B cell (primary cell): ENCODE measurements at places on chromosomes 5 and 9.

DNA sequence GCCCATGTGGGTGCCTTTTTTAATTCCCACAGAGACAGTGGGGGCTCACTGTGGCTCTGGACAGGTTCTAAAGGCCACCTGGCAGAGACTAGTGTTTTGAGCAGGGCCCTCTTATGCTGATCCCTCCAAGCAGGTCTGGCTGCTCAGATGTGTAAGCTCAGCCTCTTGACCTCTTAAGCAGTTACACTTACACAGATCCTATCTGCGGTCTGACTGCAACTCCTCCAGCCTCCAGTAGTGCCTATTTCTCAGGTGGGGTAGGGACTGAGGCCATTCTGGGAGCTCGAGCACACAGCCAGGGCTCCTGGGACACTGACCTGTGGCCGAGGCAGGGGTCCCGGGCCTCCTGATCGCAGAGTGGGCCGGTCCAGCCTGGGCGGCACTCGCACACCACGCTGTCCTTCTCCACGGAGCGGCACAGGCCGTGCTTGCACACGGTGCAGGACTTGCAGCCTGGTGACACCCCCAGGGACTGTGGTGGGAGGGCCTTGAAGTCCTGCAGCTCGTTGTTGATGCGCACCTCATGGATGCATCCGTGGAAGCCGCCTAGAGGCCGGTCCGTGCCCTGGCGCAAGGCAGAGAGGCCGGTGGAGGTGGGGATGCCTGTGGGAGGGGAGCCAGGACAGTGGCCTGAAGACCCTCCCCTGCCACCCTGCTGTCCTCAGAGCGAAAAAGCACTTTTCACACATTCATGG, 91.9 kb upstream of the PANK3 start:
- no peak for DNase-seq

GRCh38 chr5:166767858-166768257, 1523.6 kb upstream of the WWC1 start:
- no peak for DNase-seq

DNA sequence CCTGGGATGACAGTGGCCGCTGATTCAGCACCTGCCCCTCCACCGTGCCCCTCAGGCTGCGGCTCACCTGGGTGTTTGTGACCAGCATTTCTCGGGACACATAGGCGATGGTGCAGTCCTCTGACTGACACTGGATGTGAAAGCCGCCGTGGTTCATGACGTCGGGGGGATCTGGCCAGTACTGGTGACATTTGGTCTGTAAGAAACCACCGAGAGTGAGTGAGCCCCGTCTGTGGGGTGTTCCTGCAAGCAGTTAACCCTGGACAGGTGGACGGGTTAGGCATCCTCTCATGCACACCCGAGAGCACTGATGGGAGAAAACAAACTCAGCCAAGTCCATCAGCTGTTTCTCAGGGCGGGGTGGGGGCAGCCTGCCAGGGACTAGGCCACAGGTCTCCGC, 62.5 kb upstream of the EPB41L4B start:
- DNase-seq, result no peak

GRCh38 chr5:139593716-139594319, 32.7 kb downstream of the UBE2D2 start:
- no peak for DNase-seq

DNA sequence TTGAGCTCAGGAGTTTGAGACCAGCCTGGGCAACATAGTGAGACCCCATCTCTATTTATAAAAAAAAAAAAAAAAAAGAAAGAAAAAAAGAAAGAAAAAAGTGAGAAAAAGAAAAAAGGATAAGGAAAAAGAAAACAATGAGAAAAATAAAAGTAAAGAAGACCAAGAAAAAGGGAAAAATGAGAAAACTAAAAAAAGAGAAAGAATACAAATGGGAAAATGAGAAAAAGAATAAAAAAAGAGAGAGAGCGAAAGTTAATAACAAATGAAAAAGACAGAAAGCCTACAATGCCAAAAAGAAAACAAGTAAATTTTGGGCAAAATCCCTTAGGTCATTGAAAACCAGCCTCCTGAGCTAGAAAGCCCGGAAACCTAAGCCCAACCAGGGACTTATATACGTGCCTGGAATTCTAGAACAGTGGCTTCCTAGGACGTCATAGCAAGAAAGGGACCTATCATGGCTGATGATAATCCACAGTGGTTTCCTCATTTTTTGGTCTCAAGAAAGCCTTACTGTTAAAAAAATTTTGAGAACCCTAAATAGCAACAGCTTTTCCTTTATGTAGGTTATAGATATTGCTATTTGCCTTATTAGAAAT, 131.7 kb upstream of the CLINT1 start:
- no peak for DNase-seq

- no peak for DNase-seq
These were observed 73.9 kb downstream of the KCNT1 start for GRCh38 chr9:135775911-135776310.

- DNase-seq, result no peak
These were observed 2.2 kb downstream of the THBS4 start for GRCh38 chr5:80037366-80037765.

GRCh38 chr9:111030492-111030891, 7.8 kb downstream of the LPAR1 start:
- DNase-seq, result no peak

- DNase-seq, result no peak
These were observed 18.1 kb upstream of the ZNF484 start for GRCh38 chr9:92895812-92896436.

DNA sequence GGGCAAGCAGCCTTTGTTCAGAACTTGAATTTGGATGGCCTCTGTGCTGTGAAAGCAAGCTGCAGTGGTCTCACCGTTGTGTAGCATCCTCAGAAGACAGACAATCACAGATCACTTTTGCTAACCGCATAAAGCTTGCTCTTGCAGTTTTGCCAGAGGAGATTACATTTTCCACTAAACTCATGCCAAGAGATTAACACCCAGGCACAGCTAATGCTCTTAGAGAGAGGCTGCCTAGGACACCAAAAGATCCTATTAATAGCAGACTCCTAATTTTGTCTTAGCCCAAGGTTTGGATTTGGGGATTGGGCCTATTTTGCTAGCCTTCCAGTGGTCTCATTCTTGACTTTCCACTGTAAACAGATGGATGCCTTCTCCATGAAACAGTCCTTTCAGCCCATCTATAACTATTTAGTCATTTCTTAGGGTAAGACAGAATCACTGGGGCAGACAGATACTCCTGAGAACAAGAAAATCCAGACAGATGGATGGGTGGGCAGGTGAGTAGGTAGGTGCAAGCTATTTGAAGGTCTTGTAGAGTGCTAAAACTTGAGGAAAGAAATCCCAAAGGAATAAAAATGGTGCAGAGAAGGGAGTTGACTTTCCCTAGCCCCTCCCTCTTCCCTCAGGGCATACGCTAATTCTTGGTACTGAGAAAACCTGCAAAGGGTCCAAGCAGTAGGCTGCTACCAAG, 506.2 kb downstream of the SPOCK1 start:
- DNase-seq, result no peak

DNA sequence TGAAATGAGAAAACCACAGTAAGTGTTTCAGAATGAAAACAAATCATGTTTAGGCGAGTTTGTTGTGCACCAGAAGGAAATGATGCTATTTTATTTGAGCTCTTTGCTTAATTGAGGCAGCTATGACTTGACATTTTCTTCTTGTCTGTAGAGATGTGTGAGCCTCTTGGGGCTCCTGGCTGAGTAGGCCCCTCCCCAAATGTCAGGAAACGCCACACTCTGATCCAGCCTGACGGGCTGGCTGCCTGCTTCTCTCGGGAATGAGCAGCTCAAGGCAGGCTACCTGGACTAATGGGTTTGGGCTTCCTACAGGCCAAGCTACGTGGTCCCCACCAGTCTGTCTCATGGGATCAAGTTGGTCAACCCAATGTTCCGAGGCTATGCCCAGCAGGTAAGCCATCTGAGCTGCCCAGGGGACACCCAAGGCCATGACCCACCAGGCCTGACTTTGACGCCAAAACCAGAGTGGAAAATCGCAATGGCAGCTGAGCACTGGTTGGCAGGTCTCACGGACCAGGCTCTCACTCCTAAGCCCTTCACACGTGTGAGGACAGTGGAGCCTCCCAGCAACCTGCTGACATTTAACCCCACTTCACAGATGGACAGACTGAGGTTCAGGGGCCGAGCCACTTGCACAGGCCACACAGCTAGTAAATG, 29.9 kb downstream of the USP20 start:
- DNase-seq, result no peak

DNA sequence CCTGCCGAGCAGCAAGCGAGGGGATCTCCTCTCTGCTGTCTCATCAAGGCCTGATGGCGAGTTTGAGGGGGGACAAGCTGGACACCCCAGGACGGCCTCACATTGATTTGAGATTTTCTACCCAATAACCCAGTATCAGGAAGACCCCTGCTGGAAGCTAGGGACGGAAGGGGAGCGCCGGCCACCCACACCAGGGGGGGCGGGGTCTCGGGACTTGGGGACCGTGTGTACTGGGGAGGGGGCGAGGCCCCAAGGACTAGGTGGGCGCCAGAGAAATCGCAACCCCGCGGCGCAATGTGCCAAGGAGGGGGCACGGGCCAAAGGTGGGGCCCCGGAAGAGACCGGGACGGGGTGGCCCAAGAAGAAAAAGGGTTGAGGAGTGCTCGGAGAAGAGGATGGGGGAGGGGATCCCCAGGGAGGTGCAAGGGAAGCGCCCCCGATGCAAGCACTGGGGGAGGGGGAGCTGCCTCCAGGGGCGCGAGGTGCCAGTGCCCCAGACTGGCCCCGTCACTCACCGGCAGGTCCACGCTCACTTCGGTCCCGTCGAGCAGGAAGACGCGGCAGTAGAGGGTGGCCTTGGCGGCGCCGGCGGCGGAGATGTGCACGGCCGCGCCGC, 1.1 kb downstream of the EPB41L4B start:
- peak; percentile 43 for DNase-seq

GRCh38 chr9:130578865-130579737, at the start of gene FUBP3:
TSS of gene FUBP3 (plus strand) at chr9:130579577. CDS start at chr9:130579681, 104 bp downstream.
- peak; percentile 90 for DNase-seq

DNA sequence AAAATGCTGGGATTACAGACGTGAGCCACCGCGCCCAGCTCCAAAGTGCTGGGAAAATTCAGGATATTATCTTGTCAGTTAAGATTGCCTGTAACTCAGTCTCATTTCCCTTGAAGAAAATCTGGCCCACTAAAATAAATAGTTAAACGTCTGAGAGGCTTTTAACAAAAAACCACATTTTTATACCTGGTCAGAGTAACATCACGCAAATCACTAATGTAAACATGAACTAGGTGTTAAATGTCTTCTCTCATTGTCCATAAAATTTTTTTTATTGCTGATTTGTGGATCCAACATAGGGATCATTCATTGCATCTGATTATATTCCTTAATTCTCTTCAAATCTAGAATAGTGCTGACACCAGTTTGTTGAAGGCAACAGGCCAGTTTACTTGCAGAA, 22.3 kb downstream of the CNOT6 start:
- DNase-seq, result no peak

- DNase-seq, result no peak
These were observed 18.7 kb upstream of the NEURL1B start for GRCh38 chr5:172622091-172623046.

DNA sequence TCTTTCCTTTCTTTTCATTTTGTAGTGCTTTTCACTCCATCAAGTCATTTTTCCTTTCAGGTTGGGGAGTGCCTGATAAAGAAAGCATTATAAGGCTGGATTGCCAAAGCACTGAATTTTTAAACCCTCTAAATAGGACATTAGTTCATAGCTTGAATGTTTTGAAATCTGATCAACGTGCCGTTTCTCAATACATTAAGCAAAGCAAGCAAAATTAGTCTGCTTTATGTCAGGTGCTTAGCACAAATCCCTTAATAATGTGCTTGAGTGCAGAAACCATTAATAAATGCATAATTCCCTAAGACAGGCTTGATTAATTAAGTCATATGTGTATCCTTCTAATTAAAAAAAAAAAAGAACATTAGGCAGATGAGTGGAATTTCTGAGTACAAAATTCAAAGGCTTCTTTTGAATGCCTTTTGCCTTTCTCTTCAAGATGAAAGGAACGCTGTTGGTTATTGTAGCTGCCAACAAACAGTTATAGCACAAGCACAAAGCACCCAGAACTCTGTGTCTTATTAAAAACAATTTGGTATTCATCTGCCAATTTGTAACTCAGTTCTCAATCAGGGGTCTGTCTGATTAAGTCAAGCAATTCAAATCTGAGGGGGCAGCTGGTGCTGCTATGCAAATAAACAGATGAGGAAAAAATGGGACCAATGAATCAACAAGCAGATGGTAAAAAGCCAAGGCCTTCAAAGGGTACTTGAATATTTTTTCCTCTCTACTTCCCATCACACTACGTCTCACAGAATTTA, 233.7 kb downstream of the TLE1 start:
- no peak for DNase-seq

DNA sequence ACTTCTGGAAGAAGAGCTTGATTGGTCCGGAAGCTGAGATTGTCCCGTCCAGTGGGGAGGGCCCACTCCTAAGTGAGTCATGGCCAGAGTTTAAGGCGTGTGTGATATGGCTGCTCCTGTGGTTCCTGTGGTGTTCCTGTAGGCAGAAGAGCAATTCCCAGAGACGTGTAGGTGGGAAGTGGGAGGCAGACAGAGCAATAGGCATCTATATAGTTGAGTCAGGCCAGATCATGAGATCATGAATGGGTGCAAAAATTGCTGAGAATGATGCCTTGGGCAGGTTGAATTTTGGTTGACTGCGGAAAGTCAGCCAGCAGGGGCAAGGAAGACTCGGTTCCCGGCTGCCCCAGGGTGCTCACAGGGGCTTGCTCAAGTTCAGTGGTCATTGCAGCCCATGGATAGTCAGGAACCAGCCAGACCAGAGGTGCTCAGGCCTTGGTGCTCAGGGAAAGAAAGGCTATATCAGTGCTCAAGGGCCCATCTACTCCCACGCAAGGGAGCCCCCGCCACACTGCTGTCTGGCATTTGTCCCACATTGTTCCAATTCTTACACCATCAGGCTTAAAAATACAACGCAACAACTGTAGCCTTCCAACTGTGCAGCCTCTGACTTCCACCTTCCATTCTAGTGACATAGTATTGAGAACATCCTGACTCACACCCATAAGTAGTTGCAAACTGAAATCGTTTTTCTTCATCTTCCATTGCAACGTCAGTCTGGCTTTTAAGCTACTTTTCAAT, 21.0 kb upstream of the GSN start:
- DNase-seq, result no peak

- DNase-seq, result no peak
These were observed 195.9 kb downstream of the ASTN2 start for GRCh38 chr9:117218951-117219350.

DNA sequence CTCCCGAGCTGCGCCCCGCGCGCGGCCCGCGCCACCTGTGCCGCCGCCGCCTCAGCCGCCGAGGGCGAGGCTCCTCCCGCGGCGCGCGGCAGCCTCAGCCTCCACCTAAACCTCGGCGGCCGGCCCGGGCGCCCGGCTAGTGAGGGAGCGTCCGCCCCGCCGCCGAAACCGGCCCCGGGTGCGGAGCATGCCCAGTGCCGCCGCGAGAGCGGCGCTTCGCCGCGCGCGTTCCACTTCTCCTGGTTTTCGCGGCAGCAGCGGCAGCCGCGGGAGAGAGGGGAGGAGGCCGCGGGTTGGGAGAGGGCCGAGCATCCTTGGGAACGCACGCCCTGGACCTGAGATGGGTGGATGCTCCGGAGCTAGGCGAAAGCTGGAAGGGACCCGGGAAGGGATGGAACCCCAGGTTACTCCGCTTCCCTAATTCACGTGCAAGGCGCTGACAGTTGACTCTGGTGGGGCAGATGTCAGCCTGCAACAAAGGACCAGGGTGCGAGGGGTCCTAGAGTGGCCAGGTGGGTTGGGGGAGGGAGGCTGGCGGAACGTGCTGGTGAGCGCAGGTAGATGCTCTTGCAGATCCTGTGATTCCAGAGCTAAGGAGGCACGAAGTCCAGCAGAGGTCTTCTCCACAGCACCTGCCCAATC, at the start of gene CTNND2:
Gene CTNND2, minus strand, starts transcription at position 182 of the 642 bp plus-strand sequence. CDS start 593 bp downstream, outside the sequence.
- no peak for DNase-seq

GRCh38 chr5:17852740-17853139, 218.5 kb downstream of the TAF11L14 start:
- DNase-seq, result no peak

- no peak for DNase-seq
These were observed 22.0 kb upstream of the ARHGEF28 start for GRCh38 chr5:73603998-73604397.
